ENCODE measurements at places on chromosomes 6 and 20. TPM values are rescaled to one million over a fixed set of nuclear protein-coding genes. Genes with fewer than 3 reads are reported as not detected.

RBCK1 gene
- 274 TPM for total RNA-seq

PXT1 gene
- total RNA-seq, result not detected

TNFAIP3 gene
- 2.1 TPM for total RNA-seq

TMEM217 gene
- 4.8 TPM for total RNA-seq

PLG gene
- not detected for total RNA-seq

CGA gene
- not detected for total RNA-seq

EDN3 gene
- not detected for total RNA-seq

PTK6 gene
- total RNA-seq, result 31.1 TPM

TMEM244 gene
- total RNA-seq, result not detected

SLCO4A1 gene
- total RNA-seq, result 1.1 TPM
